PC-3 (cell line): ENCODE measurements at places on chromosomes 12 and 14.

DNA sequence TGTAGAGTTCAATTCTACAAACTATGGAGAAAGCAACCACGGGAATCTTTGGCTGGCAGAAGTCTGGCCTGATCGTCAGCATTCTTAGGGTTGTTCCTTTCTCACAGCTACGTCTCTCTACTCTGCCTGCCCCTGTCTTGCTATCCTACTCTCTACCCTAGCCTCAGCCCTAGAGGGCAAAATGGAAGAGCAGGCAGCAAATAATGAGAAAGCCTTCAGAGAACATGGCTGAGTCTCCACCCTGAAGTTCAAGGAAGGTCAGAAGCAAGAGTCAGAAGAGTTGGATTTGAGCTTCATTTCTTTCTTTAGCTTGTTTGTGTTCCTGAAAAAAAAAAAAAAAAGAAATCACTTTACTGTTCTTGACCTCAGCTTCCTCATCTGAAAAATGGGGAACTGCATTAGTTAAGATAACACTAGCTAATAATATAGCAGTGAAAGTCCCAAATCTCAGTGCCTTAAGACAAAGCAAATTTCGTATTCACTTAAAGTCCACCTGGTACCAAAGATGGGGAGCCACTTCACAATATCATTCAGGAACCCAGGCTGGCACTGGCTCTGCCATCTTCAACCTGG, 50.2 kb upstream of the CCND2 start:
- no peak for DNase-seq

DNA sequence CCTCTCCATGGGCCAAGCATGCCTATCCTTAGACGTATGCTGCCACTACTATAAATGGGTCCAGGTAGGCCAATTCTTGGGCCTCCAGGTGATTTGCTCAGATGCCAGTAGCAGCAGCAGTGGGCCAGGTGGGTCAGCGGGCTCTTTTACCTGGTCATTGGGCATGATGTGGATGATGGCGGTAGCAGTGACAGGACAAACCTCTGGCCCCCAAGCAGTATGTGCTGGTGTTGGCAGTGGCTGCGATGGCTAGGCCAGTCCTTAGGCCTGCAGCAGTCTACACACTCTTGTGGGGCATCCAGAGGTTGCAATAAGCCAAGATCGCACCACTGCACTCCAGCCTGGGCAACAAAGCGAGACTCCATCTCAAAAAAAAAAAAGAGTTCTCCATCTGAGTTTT, 19.1 kb upstream of the VASH1 start:
- no peak for DNase-seq

DNA sequence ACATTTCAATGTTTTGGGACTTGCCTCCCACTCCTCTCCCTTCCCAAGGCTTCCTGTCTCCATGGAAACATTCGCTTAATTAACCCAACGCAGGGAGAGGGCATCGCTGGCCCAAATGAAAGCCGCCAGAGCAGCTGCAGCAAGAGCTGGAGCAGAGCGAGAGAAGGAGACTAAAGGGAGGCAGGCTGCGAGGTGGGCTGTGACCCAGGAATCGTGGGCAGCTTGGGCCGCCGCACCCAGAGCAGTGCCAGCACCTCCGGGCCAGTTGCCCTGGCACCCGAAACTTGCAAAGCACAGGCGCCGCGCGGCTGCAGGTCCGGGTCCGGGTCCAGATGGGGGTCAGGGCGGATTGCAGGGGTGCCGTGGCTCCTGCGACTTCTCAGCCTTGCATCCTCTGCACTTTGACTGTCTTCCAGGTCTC, 43.5 kb upstream of the PTPRQ start:
- no peak for DNase-seq

DNA sequence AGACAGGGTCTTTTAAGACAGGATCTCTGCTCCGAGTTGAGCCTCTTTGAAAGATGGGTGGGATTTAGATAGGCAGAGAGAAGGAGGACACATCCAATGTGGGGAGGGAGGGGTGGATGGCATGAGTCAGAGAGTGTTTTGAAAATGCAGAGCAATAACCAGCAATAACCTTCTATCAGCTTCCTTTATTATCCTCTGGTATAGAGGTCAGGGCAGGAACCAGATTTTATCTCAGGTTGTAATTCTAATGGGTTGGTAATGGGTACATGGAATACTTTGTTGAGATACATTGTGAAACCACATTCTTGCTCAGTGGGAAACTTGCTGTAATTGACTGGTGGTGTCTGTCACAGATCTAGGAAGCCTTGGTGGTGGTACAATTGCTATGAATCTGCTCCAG, 37.6 kb upstream of the CCDC63 start:
- DNase-seq, result no peak
